ENCODE measurements at places on chromosomes 12 and 14.

GRCh38 chr12:115456946-115457689 lies 773.1 kb upstream of the TBX3 start:
- no peak for DNase-seq

DNA sequence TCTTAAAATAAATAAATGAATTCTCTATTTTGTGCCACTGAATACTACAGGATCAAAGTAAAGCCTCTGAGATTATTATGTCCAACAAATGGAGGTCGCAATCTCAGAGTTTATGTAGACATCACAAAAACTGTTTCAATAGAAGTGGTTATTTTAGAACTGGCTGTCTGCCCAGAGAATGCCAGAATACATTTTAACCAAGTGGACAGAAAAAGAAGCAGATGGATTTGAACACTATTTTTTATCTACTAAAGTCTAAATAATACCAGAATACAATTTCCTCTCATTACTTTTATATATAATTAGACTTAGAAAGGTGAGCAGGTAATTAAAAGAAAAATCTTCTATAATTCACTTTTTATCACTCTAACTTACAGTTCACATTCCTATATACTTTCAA lies 118.3 kb downstream of the MED13L start:
- DNase-seq, result no peak

DNA sequence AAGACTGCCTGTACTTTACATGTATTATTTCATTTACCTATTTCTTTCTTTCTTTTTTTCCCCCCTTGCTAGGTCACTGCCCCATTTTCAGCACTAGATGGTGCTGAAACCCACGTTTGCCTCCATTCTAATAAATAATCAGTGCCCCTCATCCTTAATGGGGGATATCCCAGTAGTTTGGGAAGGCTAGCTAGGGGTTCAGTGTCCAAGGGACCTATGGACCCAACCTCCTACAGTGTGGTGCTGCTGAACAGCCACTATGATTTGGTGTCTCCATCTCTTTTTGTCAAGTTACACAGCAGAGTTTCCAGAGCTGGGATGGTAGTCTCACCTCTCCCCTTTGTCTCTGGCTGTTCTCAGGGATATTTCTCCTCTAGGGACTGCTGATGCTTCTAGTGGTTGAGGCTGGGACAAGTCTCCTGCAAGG lies 6.5 kb upstream of the HCFC2 start:
- DNase-seq, result no peak

- no peak for DNase-seq
Observed at GRCh38 chr12:122795807-122796206, 21.4 kb downstream of the CCDC62 start.
